ENCODE measurements at places on chromosomes 5 and 9.

DNA sequence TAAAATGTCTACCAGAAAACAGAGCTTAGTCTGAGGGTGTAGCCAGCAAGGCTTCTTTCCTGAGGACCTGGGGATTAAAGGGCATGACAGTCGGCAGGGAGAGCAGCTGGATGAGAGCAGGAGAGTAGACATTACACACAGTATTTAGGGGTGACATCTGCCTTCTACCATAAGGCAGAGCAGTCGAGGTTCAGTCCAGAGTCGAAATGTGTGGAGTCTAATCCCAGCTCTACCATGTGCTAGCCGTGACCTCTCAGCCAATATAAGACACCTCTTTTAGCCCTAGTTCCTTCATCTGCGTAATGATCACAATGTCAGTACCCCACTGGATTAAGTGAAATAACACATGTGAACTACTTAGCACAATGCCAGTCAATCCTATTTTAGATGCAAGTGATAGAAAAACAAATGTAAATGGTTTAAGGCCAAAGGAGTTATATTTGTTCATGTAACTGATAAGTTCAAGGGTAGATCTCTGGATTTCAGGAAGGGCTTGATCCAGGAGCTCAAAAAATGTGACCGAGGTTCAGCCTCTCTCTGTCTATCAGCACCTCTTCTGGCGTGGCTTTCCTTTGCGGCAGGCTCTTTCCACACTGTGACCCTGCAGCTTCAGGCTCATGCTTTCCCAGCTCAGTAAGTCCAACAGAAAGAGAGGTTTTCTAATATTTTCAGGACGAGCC lies 16.2 kb upstream of the CPLX2 start:
- no peak for DNase-seq

GRCh38 chr5:150623878-150624216 lies 16.6 kb upstream of the SYNPO start:
- DNase-seq = no peak

- DNase-seq = no peak
These were observed 34.8 kb upstream of the TMC1 start for GRCh38 chr9:72486594-72486955.

GRCh38 chr9:82560457-82560904 lies 502.5 kb downstream of the RASEF start:
- DNase-seq = no peak

- DNase-seq = peak; percentile 12
These were observed 711 bp downstream of the IRX1 start for GRCh38 chr5:3596261-3596825.

DNA sequence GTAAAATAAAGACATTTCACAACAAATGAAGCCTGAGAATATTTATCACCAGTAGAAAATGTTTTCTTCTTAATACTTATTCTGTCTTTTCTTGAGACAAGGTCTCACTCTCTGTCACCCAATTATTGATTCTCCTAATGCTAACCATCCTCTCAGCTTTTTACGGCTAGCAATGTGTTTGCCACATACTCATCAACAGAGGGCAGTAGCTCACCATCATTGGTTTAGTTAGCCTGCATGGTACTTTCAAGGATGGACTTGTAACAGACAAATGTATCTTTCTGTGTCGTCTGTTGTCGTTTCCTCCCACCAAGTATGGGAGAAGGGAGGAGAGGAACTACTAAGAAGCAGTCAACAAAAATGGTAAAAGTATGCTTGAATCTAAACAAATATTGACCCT lies 5.9 kb upstream of the ACO1 start:
- DNase-seq = peak; percentile 68

DNA sequence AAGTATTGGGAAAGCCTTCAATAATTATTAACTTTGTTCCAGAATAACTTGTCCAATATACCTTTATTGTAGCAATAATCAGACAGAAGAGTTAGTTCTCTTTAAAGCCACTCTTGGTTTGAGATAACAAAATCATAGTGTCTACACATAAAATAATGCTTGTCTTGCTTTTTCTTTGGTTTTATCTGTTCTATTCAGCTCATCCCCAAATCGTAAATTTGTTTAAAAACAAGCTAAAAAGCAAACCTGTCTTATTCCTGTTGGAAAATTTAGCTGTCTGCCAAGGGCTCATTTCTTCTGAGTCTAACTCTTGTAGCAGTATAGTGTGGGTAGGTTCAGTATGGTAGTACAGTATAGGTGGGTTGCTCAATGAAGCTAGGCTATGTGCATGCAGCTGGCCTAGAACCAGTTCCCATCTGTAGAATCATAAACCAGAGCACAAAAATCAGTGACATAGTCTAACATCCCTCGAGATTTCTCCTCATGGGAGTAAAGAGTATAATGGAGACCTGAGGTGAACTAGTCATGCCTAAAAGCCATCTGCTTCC lies 17.9 kb upstream of the APBA1 start:
- DNase-seq = no peak
